ENCODE measurements at places on chromosomes 1 and 21.

GRCh38 chr1:78038071-78038470, 7.7 kb upstream of the GIPC2 start:
- no peak for DNase-seq

GRCh38 chr1:16164213-16165072, 8.6 kb upstream of the EPHA2 start:
- DNase-seq = no peak

GRCh38 chr1:35434703-35435102, 122.5 kb downstream of the KIAA0319L start:
- DNase-seq = no peak

GRCh38 chr1:19036041-19036812, 79.8 kb upstream of the IFFO2 start:
- DNase-seq = no peak

GRCh38 chr1:201137579-201138310, 10.8 kb upstream of the ASCL5 start:
- no peak for DNase-seq

DNA sequence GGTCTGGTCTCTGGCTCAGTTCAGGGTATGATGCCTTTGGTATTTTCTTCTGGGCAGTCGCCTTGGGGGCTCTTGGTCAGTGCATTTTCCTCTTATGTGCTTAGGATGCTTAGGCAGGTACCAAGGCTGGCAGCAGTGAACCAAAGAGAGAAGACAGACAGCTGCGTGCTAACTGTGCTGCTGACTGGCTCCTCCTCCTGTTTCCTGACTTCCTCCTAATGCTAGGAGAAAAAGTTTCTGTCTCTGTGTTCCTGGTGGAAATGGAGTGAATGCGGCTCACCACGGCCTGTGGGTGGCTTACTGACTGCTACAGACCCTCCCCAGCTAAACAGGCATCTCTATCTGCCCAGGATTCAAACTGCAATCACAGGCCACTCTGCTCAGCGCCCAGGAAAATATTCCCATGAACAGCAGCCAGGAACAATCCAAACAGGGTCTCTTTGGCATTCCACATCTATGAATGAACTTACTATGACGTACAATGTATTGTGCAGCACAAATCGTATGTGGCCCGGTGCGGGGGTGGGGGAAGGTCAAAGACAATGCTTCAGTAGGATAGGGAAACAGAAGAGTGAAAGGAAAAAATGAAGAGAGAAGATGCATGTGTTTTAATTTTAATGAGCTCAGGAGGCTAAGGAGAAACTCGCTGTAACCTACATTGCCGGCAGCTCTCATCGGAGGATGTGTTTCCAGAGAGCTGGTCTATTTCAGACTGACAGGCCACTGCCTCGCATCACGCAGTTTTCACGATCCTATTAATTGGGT, 2.8 kb downstream of the ABCG1 start:
- no peak for DNase-seq

GRCh38 chr1:181513786-181514297, 30.5 kb downstream of the CACNA1E start:
- DNase-seq = no peak

DNA sequence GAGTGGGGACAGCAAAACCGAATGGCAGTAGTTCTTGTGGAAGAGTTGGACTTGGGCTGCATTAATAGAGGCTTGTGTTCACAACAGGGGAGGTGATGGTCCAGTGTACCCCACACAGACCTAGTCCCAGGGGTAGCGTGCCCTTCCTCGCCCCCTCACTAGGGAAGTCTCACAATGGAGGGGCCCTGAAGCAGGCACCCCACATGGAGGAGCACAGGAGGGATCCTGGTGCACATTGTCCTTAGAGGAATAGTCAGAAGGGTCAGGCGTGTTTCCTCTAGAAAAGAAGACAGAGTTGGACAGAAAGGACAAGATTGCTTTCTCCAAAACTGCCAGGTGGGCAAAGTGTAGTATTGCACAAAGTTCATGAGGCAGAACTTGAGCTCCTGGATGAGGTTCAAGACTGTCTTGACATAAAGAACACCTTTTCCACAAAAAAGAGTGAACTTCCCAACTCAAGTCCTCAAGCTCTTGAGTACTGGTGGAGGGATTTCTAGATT, 23.3 kb downstream of the ETNK2 start:
- no peak for DNase-seq

DNA sequence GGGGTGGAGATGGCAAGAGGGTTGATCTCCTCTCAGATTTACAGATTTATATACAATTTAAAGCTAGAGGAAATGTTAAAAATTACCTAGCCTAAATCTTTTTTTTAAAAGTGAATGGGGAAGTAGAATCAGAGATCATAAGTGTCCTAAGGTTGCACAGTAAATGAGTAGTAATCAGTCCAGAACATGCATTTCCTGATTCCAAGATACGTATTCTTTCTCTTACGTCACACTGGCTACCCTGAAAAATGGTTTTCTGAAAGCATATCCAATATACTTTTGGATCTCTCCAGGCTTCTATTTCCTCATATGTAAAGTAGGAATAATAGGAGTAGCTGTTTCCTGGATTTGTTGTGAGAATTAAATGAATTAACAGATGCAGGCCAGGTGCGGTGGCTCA, 11.7 kb downstream of the GADD45A start:
- DNase-seq = no peak

DNA sequence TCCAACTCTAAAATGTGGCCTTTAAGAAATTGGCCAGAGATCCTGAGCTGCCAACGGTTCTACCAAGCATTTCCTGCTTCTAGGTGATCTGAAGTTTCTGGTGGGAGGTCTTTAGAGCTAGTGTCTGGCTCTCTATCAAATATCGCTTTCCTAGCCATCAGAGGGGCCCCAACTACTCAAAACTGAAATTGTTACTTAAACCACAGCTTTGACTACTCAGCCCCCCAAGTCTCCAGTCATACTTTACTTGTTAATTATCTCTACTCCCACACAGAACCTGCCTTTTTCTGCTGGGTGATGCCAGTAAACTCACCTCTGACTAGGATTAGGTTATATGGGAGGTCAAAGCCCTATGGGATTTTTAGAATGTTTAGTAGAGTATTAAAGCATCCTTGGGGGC, 95.1 kb downstream of the FASLG start:
- DNase-seq = no peak

DNA sequence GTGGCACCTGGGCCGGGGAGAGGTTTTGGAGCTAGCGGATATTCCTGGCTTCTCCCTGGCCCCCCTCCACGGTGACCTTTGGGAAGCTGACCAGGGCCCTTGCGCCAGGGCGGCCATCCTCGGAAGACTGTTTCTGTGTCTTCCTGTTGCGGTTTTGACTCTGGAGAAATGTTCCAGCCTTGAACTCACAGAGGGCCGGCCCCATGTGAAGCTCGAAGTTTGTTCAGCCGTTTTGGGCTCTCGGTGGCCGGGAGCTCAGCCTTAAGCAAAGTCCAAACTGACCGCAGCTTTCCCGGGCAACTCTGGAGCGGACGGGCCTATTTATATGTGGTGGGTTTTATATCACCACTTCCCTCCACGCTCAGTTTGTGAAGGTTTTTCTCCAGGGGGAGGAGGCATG, 17.0 kb upstream of the WNT4 start:
- no peak for DNase-seq

GRCh38 chr1:151311011-151311410, 16.2 kb downstream of the PI4KB start:
- DNase-seq = no peak

- no peak for DNase-seq
Measured at GRCh38 chr1:228094432-228095016, 8.6 kb downstream of the C1orf35 start.

GRCh38 chr1:185008838-185009237, 34.5 kb upstream of the NIBAN1 start:
- no peak for DNase-seq

Data from GM12892 (cell line).